CD4-positive, alpha-beta T cell treated with Interleukin-17A for 1 hour (primary cell): ENCODE measurements at places on chromosomes 3 and 15.

GRCh38 chr3:62527474-62527873 lies 154.1 kb upstream of the FEZF2 start:
- no peak for DNase-seq

- peak; percentile 52 for DNase-seq
Observed at GRCh38 chr15:29825227-29825626, 3.0 kb upstream of the TJP1 start.

GRCh38 chr15:98555173-98555515 lies 93.2 kb upstream of the IGF1R start:
- DNase-seq = no peak

DNA sequence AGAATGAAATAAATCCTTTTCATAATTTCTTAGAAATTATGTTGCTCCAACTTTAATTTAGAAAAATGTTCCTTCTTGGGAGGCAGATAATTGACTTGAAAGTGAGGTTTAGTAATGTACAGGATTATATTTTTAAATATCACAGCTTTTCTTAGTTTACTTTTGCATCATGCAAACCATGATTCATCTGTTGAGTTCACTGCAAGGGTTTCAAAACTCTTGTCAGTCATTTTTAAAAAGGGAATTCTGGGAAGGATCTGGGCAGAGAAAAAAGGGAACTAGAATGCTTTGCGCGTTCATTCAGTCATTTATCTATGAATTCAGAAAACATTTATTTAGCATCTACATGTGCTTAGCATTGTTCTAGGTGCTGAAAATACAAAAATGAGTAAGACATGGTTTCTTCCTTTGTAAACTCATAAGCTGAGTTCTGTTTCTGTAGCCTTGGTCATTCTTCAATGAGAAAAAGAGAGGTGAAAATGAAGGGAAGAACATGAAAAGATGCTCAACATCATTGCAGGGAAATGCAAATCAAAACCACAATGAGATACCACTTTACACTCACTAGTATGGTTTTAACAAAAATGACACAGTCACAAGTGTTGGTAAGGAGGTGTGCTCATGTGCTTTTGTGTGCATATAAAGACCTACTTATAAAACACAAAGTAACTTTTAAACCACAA lies 209.1 kb downstream of the NR1D2 start:
- DNase-seq = no peak

DNA sequence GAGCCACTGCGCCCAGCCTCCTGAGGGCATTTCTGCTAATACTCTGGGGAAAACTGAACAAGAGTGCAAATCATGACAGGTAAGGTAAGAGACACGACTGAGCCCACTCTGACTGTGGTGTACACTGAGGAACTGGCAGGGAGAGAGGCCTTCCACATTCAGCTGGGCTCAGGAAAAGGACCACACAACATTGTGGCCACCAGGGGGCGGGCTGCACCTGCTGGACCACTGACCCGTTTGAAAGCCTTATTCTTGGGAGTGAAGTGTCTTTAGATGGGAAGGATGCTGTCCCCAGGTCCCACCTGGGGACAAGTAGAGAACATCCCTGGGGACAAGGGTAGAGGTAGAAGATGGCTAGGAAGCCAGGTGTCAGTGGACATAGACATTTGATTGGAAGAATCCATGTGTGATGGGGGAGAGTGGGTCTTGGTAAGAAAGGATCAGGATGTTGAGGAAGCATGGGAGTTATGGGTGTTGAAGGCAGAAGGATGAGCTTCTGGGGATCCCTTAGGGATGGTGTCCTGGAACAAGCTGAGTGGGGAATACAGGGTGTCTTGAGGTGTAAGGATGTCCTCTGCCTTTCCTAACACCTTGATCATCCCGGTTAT lies 6.2 kb upstream of the CTDSPL start:
- peak; percentile 67 for DNase-seq

- no peak for DNase-seq
Observed at GRCh38 chr3:102374863-102375634, 59.8 kb upstream of the ZPLD1 start.

DNA sequence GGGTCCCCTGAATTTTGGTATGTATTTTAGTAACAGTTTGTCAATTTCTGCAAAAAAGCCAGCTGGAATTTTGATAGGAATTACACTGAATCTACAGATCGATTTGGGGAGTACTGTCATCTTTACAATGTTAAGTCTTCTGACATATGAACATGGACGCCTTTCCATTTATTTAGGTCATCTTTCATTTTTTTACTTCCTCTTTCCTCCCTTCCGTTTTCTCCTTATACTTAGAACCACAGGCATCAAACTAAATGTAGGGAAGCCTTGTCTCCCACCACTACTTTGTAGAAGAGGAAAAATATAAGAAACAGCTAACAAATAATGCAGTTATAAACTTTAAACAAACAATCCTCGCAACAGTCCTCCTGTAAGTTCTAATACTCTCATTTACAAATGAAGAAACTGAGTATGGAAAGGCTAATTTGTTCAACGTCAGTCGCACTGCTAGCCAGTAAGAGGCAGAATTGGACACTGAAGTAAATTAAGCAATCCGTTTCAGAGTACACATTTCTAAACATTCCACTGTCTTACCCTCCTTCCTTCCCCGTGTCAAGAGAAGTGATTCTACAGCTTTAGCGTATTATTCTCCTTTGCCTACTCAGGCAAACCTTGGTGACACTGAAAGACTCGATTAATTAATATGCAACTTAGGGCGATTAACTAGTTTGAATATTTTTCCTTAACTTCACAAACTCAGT lies 25.6 kb downstream of the RHOA start:
- no peak for DNase-seq

- DNase-seq = no peak
Observed at GRCh38 chr3:89380016-89380415, 272.6 kb downstream of the EPHA3 start.

DNA sequence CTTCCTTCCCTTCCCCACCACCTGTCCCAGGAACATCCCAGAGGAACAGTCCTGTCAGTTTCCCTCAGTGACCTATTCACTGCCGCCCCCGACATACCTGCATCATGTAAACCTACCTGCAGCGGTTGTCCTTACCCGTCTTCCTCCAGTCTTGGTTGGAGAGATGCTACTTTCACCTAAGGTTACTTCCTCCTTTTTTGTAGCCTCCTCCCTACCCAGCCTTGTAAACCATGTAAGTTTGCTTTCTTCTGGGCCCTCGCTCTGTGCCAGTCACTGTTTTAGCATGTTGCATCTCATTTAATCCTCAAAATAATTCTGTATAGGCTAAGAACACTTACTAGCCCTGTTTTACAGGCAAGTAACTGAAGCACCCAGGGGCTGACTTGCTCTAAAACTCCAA lies 58.3 kb downstream of the GPR171 start:
- DNase-seq = no peak

- DNase-seq = no peak
Observed at GRCh38 chr3:14284694-14285547, 106.3 kb downstream of the LSM3 start.

- no peak for DNase-seq
Observed at GRCh38 chr3:97823046-97824004, 1.5 kb downstream of the CRYBG3 start.

- no peak for DNase-seq
Observed at GRCh38 chr15:25714538-25714840, 148.6 kb downstream of the ATP10A start.

DNA sequence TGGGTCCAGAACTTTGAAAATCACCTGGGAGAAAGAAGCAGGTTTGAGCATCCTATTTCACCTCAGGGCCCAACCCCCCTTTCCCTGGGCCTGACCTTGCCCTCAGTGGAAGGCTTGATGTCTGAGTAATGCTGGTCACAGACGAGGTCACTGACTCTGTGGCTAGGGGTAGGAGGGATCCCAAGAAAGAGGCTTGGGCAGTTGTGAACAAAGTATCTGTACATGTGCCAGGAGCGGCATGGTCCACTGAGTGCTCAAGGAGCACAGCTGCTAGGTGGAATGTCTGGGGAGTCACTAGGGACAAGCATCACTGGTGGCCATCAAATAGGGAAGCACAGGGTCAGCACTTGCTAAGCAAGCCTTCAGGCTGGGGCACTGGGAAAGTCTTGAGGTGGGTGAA lies 7.3 kb downstream of the CCDC71 start:
- no peak for DNase-seq

GRCh38 chr3:71400986-71401451 lies 182.5 kb downstream of the FOXP1 start:
- no peak for DNase-seq

- no peak for DNase-seq
Observed at GRCh38 chr15:66829551-66830121, 127.6 kb downstream of the SMAD6 start.

DNA sequence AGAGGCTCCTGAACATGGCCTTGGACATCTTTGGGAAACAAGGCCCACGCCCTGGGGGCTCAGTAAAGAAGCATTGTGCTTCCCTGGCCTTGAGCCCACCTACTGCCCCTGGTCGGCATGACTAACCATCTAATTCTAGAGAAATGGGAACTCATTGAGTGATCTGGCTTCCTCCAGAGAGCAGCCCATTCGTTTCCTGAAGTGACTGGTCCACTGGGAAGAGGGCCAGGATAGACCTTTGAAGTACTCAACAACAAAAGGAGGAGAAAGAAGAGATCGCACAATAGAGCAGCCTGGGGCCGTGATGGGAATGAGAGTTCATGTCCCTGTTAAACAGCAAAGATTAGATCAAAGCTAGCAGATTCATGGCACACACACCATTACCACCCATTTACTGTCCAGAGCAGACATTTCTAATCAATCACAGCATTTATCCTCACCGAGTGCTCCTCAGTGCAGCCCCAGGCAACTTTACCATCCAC lies 514.4 kb upstream of the PROK2 start:
- DNase-seq = no peak

DNA sequence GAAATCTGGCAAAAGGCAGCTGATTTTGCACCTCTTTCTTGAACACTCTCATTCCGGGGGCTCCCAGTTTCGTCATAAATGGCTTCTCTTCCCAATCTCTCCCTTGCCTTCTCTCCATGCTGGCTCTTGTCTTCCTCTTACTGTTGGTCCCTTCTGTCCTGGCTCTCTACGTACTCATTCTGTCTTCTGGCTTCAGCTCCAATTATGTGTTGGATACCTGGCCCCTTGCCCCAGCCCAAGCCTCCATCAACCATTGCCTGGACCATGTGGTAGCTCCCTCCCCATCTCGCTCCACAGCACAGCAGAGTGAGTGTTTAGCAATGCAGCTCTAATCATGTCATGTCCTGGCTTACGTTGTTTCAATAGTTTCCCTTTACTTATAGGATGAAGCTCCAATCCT lies 21.7 kb upstream of the KY start:
- DNase-seq = no peak

GRCh38 chr3:133208184-133208583 lies 170.0 kb downstream of the TMEM108 start:
- DNase-seq = no peak

DNA sequence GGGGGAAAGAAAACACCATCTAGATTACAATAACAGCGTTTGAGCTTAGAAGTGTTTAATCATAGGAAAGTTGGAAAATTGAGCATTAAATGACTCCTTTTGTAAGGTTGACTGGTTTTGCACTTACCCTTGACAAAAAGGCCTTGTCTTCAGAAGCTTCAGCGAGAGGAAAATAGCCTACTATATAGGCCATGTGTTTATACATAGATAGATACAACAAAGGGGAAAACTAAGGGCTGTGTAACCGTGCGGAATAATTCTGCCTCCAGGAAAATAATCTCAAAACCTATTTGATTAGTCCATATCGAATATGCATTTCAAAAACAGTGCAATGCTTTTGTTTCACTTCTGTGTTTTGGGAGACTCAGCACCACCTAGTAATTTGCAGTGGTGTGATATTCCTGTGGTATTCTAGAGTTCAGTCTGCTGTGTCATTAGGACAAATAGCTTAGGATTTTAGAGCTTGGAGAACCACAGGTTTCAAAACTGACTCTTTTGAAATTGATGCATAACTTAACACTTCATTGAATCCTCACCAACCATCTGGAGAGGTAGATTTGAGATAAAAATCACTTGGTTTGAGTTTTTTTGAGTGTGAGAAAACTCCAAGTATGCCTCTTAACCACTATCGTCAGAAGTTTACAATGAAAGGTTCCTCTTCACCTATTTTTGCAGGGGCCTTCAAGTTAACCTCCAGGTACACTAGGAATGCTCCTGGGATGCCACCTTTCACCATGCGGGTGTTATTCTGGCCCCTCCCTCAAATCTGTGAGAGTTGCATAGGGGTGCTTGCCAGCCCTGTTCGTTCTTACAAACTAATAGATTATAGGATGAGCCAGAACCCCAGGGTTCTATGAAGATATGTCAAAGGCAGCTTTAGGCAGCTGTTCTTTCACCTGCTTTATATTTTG lies 1.9 kb downstream of the ARHGAP31 start:
- DNase-seq = peak; percentile 9

- DNase-seq = peak; percentile 14
Observed at GRCh38 chr3:195908694-195909581, 587 bp upstream of the TNK2 start.

DNA sequence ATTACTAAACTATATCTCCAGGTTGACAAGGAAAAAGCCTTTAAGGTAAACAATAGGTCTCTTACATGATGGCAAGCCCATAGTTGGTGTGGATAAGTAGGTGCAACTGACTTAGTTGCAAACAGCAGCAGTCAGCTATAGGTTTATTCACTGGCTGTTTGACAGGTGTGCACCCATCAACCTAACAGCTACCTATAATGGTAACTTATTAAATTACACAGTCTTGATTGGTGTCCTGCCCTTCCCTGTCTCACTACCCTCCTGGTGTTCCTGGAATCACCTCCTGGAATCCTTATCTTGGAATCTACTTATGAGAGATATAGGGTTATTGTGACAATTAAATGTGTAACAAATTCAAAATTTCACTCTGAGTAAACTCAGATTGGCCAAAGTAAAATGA lies 467.8 kb upstream of the UBE2E2 start:
- DNase-seq = no peak

DNA sequence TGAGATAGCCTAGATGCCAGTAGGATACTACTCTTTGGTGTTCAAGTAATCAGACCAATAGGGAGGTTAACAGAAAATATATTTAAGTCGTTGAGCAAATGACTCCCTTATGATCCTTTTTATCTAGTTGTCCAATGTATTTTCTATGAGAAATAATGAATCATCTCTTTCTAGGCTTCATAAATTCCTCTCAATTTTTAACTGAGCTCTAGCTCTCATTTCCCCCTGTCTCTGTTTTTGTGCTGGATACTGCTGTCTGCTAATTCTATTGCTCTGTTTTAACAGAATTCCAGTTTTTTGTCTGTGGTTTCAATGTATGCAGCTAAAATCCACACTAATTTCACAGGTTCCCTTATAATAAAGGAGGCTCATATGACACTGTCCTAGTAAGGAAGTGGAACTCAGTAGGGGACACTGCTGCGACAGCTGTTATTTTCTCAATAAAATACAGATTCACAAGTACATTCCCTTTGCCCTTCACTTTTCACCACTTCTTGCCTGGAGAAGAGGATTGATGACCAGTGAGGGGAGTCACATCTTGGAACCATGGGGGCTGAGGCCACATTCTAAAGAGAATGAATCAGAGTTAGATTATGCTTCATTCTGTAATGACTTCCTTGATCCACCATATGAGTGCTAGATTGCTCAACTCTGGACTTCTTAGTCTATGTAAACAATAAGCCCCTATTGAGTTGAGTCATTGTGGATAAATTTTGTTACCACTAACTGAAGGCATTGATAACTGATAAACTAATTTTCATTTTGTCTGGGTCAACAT lies 558.7 kb upstream of the KCNMB2 start:
- no peak for DNase-seq
